Fibroblast of mammary gland (primary cell): ENCODE measurements at places on chromosomes 4 and X.

GRCh38 chr4:186684889-186685309 is 38.8 kb downstream of the FAT1 start:
- no peak for DNase-seq

- no peak for DNase-seq
These were observed 151.2 kb downstream of the NAA11 start for GRCh38 chr4:79174490-79175252.

DNA sequence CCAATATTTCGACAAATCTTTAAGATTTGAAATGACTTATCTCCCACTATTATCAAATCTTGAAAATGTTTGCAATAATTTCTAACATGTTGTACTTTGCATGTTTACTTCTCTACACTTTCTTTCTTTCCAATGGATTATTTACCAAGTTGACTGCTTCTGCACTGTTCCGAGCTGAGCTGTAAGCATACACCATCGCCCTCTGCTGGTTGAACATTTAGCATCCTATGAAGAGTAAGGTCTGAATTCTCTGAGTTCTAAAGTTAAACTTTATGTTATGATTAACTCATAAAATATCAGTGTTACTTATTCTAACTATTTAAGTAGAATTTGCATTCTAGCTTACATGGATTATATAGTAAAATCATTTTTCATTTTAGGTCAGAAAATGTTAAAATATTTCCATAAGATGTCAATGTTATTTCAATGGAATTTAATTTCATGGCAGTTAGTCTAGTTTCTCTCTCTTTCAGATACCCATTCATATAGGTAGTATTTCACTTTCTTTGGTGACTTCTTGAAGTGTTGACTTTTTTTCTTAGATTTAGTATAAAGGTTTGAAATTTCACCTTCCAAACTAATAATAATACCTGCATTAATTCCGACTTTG is 137.4 kb downstream of the DKK2 start:
- DNase-seq, result peak; percentile 69

DNA sequence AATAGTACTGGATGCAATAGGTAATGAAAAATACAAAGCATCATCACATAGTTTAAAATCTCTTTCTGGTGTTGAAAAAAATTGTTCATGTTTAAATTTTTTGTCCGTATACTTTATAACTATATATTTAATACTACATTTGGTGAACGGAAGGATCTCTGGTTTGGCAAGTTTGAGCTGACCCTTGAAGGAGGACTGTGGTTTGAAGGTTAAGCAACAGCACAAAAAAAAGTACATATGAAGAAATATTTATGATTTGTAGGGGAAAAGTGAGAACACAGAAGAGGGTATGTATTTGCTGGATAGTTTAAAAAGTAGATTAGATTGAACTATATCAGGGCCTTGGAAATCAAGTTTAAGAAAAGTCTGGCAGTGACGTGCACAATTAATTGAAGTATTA is 13.3 kb downstream of the SRP72 start:
- no peak for DNase-seq
